ENCODE measurements at places on chromosomes 2 and 18.

DNA sequence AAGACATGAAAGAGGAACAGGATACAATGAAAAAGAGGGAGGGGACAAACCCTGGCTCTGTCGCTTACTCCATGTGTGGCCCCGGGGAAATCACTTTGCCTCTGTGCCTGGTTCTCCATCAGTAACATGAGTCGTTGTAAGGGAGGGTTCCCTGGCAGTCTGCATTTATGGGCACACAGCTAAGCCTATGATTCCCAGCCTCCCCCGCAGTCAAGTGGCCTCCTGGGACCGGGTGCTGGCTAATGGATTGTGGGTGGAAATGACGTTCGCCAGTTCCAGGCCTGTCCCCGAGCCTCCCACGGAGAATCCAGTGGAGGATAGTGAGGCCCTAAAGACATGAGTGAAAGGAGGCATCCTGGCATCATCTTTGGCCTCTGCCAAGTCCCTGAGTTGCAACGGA is 42.7 kb downstream of the SFXN5 start:
- no peak for DNase-seq

DNA sequence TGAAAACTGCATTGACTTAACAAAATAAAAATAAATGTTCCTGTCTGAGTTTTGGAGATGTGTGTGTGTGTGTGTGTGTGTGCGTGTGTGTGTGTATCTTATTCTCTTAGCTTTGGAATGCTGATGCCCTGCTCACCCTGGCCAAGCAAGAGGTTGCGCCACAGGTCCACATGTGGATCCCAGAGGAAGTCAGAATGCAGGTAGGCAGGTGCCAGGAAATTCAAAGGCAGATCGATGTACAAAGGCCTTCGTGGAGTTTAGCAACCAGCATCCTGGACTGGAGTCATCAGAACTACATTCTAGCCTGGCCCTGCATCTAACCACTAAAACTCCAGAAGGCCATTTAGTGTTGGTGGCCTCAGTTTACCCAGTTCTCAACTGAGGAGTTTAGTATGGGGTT is 12.4 kb downstream of the G6PC2 start:
- DNase-seq, result no peak

DNA sequence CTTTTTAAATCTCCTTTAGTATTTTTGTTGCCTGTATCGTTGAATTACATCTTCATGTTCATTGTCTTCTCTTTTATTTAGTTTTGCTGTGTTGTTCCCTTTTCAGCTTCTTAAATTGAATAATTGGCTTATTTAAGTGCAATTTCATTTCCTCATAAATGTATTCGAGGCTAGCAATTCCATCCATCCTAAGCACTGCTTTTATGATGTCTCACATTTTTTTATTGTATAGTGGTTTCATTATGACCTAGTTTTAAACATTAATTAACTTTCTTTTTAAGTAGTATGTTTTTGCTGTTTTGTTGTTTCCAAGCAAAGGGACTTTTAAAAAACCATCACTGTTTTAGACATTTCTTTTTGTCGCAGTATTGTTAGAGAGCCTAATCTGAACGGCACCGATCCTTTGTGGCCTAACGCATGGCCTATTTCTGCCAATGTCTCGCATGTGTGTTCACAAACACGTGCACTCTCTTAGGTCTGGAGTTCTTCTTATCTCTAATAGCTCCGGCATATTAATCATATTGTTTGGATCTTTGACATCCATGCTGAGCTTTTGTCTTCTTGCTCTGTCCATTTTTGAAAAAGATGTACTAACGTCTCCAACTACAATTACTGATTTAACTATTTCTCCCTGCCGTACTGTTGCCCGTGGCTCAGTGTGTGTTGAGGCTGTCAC is 59.6 kb upstream of the ZNF516 start:
- DNase-seq, result no peak

DNA sequence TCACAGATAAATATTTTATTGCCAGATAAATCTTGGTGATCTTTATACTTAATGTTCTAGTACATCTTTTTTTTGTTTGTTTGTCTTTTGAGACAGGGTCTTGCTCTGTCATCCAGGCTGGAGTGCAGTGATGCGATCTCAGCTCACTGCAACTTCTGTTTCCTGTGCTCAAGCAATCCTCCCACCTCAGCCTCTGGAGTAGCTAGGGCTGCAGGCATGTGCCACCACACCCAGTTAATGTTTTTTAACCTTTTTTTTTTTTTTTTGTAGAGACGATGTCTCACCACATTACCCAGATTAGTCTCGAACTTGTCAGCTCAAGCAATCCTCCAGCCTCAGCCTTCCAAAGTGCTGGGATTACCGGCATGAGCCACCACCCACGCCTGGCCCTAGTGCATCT is 9.1 kb upstream of the C1GALT1C1L start:
- DNase-seq, result no peak

GRCh38 chr2:102283996-102284395 is 27.4 kb upstream of the IL1RL1 start:
- no peak for DNase-seq

- DNase-seq, result no peak
Observed at GRCh38 chr2:20525041-20526035, 78.5 kb downstream of the RHOB start.

GRCh38 chr2:98540536-98540935 is 67.8 kb downstream of the COA5 start:
- DNase-seq, result no peak

All from activated gamma-delta T cell (primary cell).